ENCODE measurements at places on chromosomes 1 and 21. TPM values are rescaled to one million over a fixed set of nuclear protein-coding genes. Genes with fewer than 3 reads are reported as not detected.

DCAF6 gene
- 64.4 TPM for total RNA-seq

FCRL1 gene
- total RNA-seq: not detected

SPATA21 gene
- not detected for total RNA-seq

DNA sequence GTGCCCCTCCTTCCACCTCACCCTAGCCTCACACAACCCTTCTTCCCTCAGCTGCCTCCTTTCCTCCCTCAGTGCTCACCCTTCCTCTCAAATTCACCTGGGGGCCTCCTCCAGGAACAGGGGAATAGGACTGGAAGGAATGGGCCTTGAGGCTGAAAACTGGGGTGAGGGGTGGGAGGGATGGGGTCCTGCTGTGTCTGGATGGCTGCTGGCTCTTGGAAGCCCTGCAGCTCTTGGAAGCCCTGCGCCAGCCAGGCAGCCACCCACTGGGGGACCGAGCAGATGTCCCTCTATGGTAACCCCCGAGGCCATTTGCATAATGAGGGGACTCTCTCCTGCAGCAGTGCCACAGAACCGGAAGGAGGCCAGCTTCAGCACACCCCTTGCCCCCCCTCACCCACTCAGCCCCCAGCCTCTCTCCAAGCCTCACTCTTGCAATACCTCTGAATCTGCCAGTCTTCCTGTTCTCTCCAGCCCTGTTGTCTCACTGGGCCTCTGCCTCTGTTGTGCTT is 85.2 kb downstream of the KIRREL1 start:
- peaks cover 25% of the 10 kb centered on the region for H3K36me3 ChIP-seq
- no peaks in the 10 kb centered on the region for H3K4me1 ChIP-seq
- no peak overlapping the region for H3K27ac ChIP-seq
- no peak for DNase-seq
- no peak overlapping the region for H3K4me3 ChIP-seq

GRCh38 chr1:221939607-221940006 is 197.7 kb upstream of the DUSP10 start:
- H3K4me3 ChIP-seq: no peak overlapping the region
- H3K27ac ChIP-seq: no peak overlapping the region
- no peak for DNase-seq

- H3K27me3 ChIP-seq: no peaks in the 10 kb centered on the region
- peaks cover 11% of the 10 kb centered on the region for H3K4me1 ChIP-seq
- no peak overlapping the region for H3K4me3 ChIP-seq
- H3K36me3 ChIP-seq: no peaks in the 10 kb centered on the region
Observed at GRCh38 chr1:79899914-79900313, 893.4 kb upstream of the ADGRL4 start.

DNA sequence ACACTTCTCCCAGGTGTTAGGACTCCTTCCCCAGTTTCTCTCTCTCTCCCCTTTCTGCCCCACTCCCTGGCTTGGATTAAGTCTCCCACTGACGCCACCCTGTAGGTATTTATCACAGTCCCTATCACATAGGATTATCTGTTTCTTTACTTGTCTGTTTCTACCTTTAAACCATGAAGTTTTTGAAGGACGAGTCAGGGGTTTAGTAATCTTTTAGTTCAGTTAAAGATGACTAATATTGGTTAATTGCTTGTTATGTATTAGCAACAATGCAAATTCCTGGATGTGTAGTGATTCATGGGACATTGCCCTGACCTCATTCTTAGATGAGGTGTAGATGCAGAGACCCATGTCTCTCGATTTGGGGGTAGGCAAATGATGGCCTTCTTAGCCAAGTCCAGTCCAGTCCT is 6.4 kb downstream of the LAMC1 start:
- DNase-seq: peak; percentile 24
- H3K27ac ChIP-seq: peak overlapping the region; percentile 61
- H3K4me3 ChIP-seq: no peak overlapping the region

DNA sequence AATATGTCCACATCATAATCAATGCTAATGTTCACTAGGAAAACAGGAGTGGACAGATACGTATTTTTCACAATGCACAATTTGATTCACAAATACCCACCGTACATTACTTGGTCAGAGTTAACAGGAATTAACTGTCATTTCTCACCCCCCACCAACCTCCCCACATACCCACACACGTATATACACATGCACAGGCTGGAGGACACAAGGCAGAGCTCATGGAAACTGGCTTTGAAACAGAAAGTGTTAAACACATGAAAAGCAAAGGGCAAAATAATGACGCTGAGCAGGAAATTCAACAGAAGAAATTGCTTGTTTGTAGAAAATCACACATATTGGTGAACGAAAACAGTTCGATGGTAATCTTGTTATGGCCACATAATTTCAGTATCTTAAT is 188.4 kb upstream of the DMRTA2 start:
- no peak for DNase-seq
- H3K4me3 ChIP-seq: no peak overlapping the region
- H3K27me3 ChIP-seq: no peaks in the 10 kb centered on the region
- H3K4me1 ChIP-seq: no peaks in the 10 kb centered on the region
- H3K27ac ChIP-seq: no peak overlapping the region

GRCh38 chr1:180927348-180927747 is 14.7 kb downstream of the KIAA1614 start:
- H3K4me1 ChIP-seq: peaks cover 2% of the 10 kb centered on the region
- H3K27me3 ChIP-seq: no peaks in the 10 kb centered on the region
- no peaks in the 10 kb centered on the region for H3K36me3 ChIP-seq
- DNase-seq: no peak

DNA sequence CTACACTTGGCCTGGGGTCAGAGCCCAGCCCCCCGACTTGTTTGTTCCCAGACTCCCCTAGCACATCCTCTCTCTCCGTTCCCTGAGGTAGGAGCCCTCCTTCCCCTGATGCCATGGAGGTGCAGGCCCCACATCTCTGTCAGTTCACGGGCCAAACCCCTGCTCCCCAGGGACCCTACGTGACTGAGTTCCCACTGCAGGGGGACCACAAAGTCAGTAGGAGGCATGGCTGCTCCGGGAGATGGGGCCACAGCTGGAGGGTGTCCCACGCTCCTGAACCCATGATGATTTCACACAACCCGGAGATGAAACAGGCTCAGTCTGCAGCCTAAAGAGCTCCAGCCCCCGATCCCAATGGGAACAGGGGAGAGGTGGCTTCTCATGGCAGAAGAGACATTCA is 272.2 kb downstream of the NPHP4 start:
- no peak overlapping the region for H3K4me3 ChIP-seq
- H3K36me3 ChIP-seq: no peaks in the 10 kb centered on the region
- H3K27me3 ChIP-seq: no peaks in the 10 kb centered on the region
- DNase-seq: no peak
- H3K4me1 ChIP-seq: no peaks in the 10 kb centered on the region
- no peak overlapping the region for H3K27ac ChIP-seq

DNA sequence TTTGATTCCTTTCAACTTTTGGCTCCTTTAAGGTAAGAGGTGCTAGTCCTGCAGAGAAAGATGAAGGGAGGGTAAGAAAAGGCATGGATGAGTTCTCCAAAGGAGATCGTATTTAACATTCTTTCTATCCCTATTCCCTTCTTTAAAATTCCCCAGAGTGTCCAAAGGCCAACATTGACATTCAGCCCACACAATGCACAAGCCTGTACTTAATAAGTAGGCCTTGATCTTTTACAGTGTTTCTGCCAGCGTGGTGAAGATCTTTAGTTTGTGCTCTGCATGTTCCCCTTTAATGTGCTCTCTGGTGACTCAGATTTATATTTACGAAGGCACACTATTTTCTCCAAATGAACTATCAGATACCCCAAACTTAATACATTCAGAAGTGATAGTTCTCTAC is 582.5 kb upstream of the RGS18 start:
- no peaks in the 10 kb centered on the region for H3K4me1 ChIP-seq
- H3K27me3 ChIP-seq: no peaks in the 10 kb centered on the region
- no peak overlapping the region for H3K4me3 ChIP-seq
- DNase-seq: no peak
- H3K27ac ChIP-seq: no peak overlapping the region

DNA sequence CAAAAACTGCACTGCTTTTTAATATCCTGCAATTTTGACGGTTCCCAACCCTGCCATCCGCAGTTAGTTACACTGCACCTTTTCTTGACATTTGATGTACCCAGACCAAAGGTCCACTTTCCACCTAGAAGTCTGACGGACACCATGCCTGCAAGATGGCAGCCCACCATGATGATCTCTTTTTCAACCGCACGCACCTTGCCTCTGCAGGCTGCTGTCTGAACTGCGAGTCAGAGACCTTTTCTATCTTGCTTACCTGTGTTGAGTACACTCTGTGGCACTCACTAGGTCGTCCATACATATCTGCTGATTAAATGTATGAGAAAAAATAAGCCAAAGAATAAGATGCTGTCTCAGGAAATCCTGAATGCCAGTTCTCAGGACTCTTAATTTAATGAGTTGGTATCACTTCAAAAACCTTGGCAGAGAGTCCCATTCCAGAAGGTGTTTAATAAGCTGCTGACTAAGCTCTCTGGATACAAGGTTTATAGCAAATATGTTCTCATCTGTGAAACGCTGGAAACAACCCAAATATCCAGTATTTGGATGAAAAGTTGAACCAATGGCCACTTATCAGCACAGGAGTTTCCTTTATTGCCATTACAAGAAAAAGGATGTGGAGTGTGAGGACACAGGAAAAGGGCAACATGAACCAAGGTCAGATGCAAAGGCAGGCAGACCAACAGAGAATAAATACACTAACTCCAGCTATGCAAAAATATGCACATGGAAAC is 37.9 kb downstream of the GNG12 start:
- H3K4me3 ChIP-seq: no peak overlapping the region
- no peak for DNase-seq
- H3K36me3 ChIP-seq: no peaks in the 10 kb centered on the region
- no peaks in the 10 kb centered on the region for H3K27me3 ChIP-seq
- H3K4me1 ChIP-seq: peaks cover 25% of the 10 kb centered on the region

- H3K36me3 ChIP-seq: no peaks in the 10 kb centered on the region
- DNase-seq: peak; percentile 60
- H3K27ac ChIP-seq: no peak overlapping the region
- H3K4me1 ChIP-seq: no peaks in the 10 kb centered on the region
- H3K27me3 ChIP-seq: no peaks in the 10 kb centered on the region
- no peak overlapping the region for H3K4me3 ChIP-seq
Observed at GRCh38 chr1:235843461-235843961, 23.2 kb downstream of the LYST start.

DNA sequence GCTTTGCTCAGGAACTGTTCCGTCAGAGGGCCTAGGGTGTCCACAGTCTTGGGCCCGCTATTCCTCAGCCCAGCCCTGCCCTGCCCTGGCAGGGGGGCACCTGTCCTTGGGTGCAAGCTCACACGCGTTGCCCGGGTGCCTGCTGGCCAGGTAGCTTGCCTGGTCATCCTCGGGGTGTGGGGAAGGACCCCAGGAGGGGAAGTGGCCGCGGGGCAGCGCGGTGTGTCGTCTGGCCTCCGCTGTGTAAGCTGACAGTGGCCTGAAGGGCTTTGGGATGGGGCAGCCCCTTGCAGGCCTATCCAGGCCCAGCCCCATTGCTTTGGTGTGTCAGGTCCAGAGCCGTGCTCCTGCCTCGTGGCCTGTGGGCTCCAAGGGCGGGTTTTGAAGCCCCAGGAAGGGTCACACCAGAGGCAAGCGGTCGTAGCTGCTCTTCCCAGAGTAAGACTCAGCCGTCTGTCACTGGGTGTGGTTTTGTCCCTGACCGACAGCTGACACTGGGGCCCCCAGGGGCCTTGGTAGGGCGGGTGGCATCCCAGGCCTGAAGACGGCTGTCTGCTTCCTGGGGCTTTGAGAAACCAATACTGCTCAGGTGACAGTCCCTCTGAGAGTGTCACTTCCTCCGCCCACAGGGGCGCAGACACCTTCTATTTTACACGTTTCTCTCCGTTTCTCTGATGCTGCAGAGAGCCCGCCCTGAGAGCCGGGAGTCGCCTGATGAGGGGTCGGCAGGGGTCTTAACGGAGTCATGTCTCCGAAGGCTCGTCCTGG is 72.1 kb downstream of the SKI start:
- no peak for DNase-seq
- H3K4me1 ChIP-seq: peaks cover 21% of the 10 kb centered on the region

GRCh38 chr21:37711836-37712568 is 204.3 kb downstream of the KCNJ6 start:
- H3K4me1 ChIP-seq: peaks cover 11% of the 10 kb centered on the region
- H3K27me3 ChIP-seq: no peaks in the 10 kb centered on the region
- H3K4me3 ChIP-seq: no peak overlapping the region

GRCh38 chr1:192839162-192840066 is 30.6 kb downstream of the RGS2 start:
- no peak for DNase-seq
- H3K4me3 ChIP-seq: no peak overlapping the region
- H3K4me1 ChIP-seq: no peaks in the 10 kb centered on the region
- H3K36me3 ChIP-seq: no peaks in the 10 kb centered on the region
- no peak overlapping the region for H3K27ac ChIP-seq

DNA sequence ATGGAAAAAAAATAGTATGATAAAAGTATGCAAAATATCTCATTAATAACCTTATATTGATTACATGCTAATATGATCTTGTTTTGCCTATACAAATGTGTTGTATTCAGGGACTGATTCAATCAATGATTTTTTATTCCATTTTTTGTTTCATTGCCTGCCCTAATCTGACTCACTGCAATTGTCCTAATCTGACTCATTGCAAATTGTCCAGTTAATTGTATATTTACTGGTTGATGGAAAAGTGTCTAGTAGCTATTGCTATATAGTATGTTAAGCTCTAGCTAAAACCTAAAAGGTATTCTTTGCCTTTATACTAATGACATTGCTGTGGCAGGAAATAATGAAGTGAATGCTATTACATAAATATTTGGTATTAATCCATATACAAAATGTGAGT is 728.9 kb upstream of the ZP4 start:
- H3K36me3 ChIP-seq: no peaks in the 10 kb centered on the region
- DNase-seq: no peak
- no peaks in the 10 kb centered on the region for H3K27me3 ChIP-seq
- H3K4me3 ChIP-seq: no peak overlapping the region
- H3K27ac ChIP-seq: no peak overlapping the region

DNA sequence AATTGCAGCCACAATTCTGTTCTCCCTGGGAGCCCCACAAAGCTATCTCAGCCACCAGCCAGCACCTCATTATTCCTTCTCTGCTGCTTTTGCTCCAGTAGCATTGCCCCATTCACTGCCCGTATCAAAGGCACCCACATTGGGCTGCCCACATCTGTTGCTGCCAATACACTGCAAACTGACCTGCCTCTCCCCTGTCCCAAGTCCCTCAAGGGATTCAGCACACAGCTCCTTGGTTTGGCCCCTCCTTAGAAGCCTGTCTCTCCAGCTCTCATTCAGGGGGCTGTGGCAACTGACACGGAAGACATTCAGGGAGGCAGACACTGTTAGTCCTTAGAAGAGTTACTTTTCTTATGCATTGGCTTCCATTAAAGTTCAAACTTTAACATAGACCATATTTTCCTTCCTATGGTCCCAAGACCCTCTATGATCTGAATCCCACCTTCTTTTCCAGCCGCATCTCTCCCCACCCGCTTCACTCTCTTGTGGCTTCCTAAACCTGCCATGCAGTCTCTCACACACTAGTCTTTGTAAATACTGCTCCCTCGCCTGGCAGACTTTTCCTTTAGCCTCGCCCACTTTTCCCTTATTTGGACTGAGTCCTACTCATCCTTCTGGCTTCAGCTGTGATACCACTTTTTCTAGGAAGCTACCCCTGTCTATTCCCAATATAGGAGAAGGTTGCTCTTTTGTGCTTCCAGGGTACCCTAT is 19.3 kb upstream of the KLHDC8A start:
- H3K36me3 ChIP-seq: no peaks in the 10 kb centered on the region
- DNase-seq: peak; percentile 66
- H3K27ac ChIP-seq: no peak overlapping the region

All from fibroblast of lung (primary cell).